ENCODE measurements at places on chromosomes 7 and 10. TPM values are rescaled to one million over a fixed set of nuclear protein-coding genes. Genes with fewer than 3 reads are reported as not detected.

- no peak overlapping the region for H3K27ac ChIP-seq
- H3K27me3 ChIP-seq: peaks cover 36% of the 10 kb centered on the region
- H3K4me3 ChIP-seq: no peak overlapping the region
- H3K4me1 ChIP-seq: no peaks in the 10 kb centered on the region
- peak; percentile 56 for DNase-seq
Observed at GRCh38 chr10:43671659-43672531, 23.2 kb upstream of the ZNF32 start.

Gene KIAA1217
- 0.12 TPM for total RNA-seq

DNA sequence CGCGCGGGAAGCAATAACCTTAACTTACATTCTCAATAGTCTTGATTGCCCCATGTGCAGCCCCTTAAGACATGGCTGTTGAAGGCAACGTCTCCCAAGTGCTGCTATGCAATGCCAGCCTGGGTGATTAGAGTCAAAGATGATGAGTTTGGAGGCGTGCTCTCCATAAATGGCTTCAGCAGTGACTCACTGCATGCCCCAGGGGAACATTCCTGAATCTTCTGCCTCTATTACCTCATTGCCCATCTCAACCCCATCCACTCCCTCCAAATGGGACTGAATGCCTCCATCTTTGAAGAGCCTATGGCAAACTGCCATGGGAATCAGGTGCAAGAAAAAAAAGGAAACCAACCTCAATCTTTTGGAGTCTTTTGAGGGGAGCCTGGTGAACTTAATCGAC is 282.8 kb downstream of the SNX10 start:
- no peak for DNase-seq
- peaks cover 25% of the 10 kb centered on the region for H3K27me3 ChIP-seq
- no peaks in the 10 kb centered on the region for H3K36me3 ChIP-seq

Gene CHST15
- total RNA-seq: 0.09 TPM

DNA sequence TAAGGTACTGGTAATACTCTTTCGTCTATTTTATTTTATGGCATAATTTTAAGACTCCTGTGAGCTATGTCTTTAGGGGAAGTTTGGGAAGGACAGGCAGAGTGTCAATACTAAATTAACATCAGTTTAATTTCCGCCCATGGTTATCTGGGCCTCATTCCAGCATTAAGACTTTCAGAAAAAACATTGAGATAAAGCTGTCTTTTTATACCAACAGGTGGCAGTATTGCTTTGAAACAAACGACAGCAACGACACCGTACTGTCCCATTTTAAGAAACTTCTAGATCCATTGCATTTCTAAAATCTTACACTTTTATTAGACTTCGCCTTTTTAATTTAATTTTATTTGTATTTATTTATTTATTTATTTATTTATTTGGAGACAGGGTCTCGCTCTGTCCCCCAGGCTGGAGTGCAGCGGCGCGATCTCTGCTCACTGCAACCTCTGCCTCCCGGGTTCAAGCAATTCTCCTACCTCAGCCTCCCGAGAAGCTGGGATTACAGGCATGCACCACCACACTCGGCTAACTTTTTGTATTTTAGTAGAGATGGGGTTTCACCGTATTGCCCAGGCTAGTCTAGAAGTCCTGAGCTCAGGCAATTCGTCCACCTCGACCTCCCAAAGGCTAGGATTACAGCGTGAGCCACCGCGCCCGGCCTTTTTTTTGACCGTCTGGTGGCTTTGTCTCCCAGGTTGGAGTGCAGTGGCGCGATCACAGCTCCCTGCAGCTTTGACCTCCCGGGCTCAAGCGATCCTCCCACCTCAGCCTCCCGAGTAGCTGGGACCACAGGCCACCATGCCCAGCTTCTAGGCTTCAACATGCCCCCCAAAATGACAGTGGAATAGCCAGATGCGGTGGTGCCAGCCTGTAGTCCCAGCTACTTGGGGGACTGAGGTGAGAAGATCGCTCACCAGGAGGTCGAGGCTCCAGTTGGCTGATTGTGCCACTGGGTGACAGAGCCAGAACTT is 78.7 kb upstream of the C1GALT1 start:
- H3K4me1 ChIP-seq: peaks cover 16% of the 10 kb centered on the region
- H3K27me3 ChIP-seq: no peaks in the 10 kb centered on the region
- H3K4me3 ChIP-seq: no peak overlapping the region
- DNase-seq: no peak

All from activated CD8-positive, alpha-beta memory T cell treated with anti-CD3 and anti-CD28 coated beads, Interleukin-2, amount 10 ng/mL, durations not matched to agents 7 days and 5 days (primary cell).